Stimulated activated CD4-positive, alpha-beta T cell treated with anti-CD3 and anti-CD28 coated beads, Interleukin-1b, Interleukin-23, amount 100 ng/mL, for 1 hour (primary cell): ENCODE measurements at places on chromosomes 11 and 22.

- no peak for DNase-seq
Measured at GRCh38 chr11:95499516-95500135, 268.6 kb upstream of the SESN3 start.

- no peak for DNase-seq
Measured at GRCh38 chr11:20474882-20475517, 87.5 kb downstream of the PRMT3 start.

DNA sequence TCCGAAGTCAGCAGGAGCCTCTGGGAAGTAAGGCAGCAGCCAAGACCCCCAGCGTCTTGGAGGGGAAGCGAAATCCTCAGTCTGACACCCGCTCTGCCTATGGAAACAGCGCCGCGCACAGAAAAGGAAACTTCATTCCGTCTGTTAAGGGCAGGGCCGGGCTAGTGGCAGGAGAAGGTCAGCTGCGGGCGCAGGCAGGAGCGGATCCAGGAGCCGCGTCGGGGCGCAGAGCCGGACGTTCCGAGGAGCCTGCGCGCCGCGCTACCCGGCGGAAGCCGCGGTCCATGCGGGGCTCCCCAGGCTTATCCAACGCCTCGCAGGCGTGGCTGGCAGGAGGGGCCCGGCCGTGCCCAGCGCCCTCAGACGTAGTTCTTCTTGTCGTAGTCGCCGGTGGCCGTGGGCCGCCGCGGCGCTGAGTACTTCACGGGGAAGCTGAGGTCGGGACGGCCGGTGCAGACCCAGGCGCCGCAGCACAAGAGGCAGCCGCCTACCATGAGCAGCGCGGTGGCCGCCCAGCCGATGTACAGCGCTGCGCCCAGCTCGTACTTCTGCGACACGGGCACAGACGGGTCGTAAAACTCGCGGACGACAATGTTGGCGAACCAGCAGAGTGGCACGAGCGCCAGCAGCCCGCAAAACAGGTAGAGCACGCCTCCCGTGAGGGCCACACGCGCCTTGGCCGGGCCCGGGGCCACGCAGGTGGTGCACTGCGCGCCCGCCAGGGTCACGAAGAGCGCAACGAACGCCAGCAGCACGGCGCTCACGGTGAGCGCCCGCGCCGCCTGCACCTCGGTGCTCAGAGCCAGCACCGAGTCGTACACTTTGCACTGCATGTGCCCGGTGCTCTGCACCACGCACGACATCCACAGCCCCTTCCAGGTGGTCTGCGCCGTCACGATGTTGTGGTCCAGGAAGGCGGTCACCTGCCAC is 705 bp downstream of the CLDN5 start:
- DNase-seq: no peak

- peak; percentile 4 for DNase-seq
Measured at GRCh38 chr11:124799348-124800225, 619 bp downstream of the MSANTD2 start.

- no peak for DNase-seq
Measured at GRCh38 chr22:39482768-39483167, 19.3 kb upstream of the MIEF1 start.

DNA sequence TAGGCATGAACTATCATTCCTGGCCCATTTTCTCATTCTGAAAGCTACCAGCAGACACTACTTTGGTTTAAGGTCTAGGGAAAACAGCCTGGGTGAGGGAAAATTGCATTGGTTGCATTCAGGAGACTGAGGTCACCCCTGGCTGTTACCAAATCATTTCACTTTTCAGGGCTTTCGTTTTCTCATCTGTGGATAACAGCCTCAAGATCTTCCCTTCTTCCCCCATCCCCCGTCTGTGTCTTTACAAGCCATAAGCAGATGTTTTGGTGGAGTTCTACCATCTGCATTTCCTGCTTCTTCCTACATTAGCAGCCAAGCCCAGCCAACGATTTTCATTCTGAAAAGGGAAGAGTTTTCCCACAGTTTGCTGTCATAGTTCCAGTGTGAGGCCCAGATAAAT is 130.4 kb downstream of the HIPK3 start:
- DNase-seq: no peak

GRCh38 chr22:37187552-37187890 is 526 bp downstream of the C1QTNF6 start:
- no peak for DNase-seq

DNA sequence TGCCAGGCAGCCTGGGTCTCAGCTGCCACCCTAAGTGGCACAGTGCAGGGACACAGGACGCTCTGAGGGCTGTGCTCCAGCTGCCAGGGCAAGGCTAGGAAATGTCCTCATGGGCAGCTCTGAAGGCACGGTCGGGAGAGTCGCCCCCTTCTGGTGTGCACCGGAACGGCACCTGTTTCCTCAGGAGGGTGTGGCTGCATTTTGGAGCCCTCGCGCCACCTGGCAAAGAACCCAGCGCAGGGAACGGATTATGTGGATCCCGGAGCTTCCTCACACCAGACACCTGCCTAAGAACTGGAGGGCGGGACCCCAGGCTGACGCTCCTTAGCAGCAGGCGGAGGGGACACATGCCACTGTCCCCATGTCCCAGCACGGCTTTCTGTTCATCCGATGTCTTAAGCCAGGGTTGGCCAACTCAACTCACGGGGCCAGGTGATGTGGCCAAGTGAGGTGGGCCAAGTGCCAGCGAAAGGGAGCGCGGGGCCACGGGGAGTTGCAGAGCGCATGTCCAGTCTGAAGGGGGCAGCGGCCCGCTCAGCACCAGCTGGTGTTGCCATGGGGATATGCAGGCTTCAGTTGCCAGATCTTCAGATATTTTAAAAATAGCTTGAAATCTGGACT is 5.1 kb upstream of the SLC22A8 start:
- DNase-seq: no peak

- no peak for DNase-seq
Measured at GRCh38 chr22:49725516-49725915, 102.2 kb downstream of the BRD1 start.

GRCh38 chr11:78991681-78992080 is 417.0 kb upstream of the NARS2 start:
- DNase-seq: no peak

DNA sequence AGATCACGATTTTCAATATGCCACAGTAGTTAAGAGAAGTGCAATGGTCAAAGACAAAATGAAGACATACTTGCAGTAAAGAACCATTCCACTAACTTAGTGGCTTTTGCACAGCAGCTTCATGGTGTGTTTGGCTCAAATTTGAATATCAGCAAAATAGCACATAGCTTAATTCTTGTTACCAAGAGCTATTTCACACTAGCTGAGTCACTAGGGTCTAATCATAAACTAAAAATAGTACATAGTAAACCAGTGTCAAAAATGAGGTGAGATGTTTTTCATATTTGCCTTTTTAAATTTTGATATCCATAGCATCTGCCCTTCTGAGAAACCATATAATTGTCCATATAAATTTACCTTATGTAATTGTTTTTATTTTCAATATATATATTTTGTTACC is 325.0 kb upstream of the LUZP2 start:
- no peak for DNase-seq

GRCh38 chr11:14304601-14305000 is 54.4 kb downstream of the RRAS2 start:
- DNase-seq: no peak

DNA sequence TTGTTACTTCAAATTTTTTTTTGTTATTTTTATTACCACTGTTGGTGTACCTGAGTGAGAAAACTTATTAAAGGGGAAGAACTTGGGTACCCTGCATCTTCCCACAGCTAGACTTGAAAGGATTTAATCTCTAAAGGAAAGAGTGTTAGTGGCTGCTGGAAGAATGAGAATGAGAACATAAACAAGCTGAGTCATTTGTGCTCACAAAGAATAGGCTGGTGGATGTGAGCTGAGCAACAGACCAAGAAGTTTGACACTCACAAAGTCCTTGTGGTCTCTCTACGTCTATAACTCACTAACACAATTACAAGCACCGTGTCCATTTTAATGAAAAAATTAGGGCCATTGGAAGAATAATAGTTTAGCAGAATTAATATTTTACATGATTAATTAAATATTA is 217.6 kb upstream of the ANO5 start:
- DNase-seq: no peak

DNA sequence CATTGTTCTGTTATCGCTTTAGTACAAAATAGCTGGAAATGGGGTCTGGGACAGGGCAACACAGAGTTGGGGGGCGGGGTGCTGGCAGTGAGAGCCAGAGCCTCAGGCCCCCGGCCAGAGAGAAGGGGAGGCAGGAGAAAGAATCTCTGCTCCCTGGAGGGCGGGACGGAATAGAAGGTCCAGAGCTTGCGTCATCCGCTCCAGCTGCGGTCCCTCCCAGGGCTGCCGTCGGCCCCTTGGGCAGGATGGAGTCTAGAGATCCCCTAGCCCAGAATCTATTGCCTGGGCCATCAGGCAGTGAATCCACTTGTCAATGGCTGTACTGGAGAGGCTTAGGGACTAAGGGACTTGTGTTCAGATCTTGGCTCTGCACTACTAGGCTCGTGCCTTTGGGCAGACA is 5.0 kb downstream of the TP53I11 start:
- DNase-seq: no peak

- DNase-seq: no peak
Measured at GRCh38 chr11:40188848-40189247, 1270.6 kb downstream of the LRRC4C start.

GRCh38 chr11:115471367-115471766 is 32.8 kb downstream of the CADM1 start:
- no peak for DNase-seq

- DNase-seq: no peak
Measured at GRCh38 chr11:2892967-2893528, 7.5 kb upstream of the CDKN1C start.

- DNase-seq: no peak
Measured at GRCh38 chr11:810040-810567, 337 bp downstream of the RPLP2 start.

DNA sequence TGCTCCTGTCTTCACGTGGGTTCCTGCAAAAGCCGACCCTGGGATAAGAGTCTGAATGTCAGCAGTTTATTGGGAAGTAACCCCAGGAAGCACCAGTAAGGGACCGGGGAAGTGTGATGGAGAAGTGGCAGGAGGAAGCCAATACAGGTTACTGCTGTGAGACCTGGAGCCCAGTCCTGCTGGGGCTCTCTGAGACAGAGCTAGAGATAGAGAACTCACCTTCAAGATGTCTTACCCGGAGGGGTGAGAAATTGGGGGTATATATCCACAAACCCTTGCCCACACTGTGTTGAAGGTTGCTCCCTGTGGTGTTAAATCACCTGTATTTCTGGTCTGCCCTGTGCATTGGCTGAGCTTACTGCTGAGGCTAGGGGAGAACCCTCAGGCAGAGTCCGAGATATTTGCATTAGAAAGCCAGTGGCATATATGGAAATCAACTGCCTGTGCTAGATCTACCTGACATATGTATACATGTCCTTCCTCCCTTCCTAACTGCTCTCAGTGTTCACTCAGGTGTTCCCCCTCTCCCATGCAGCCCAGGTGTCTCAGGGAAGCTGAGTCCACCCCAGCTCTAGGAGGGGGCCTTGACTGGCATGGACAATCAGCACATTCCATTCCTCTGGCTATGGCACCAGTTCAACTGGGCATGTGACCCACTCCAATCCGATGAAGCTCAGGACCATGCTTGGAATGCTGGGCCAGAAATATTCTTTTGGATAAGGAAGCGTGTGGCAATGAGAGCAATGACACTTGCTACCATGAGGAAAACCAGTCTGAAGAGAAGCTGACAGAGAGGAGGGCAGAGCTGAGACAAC is 6.8 kb upstream of the MICAL2 start:
- no peak for DNase-seq

GRCh38 chr11:73185680-73186293 is 32.3 kb upstream of the P2RY2 start:
- no peak for DNase-seq

DNA sequence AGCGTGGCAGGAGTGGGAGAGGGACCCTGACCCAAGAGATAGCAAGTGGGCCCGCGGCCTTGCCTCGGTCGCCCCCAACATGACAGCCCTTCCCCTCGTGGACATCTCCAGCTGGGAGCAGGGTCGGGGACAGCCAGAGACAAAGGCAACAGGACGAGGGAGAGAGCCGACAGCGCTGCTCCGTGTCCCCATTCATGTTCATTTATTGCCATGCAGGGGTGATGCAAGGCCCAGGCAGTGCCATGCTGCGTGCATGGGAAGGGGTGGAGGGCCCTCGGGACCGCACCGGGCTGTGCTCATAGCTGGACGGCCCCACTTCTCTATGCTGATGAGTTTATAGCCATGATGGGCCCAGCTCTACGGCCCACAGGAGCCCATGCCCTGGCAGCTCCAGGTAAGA is 12.7 kb downstream of the MRPL23 start:
- no peak for DNase-seq

- DNase-seq: no peak
Measured at GRCh38 chr11:10725907-10726253, 25.2 kb upstream of the CTR9 start.

DNA sequence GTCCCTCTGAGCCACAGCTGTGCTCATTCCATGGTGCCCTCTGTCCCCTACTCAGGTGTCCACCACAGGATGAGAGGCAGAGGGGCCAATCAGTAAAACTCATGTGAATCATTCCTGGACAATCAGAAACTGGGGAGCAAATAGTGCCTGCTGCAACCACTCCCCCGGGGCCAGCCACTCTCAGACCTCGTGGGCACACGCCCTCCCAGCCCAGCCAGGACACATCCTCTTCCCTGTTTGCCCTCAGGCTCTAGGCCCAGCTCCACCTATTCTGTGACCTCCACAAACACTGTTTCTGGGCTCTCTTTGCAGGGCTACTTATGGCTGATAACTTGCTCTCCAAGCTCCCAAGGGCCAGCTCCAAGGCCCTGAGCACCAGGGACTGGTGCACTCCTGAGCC is 14.0 kb upstream of the KCTD14 start:
- no peak for DNase-seq

DNA sequence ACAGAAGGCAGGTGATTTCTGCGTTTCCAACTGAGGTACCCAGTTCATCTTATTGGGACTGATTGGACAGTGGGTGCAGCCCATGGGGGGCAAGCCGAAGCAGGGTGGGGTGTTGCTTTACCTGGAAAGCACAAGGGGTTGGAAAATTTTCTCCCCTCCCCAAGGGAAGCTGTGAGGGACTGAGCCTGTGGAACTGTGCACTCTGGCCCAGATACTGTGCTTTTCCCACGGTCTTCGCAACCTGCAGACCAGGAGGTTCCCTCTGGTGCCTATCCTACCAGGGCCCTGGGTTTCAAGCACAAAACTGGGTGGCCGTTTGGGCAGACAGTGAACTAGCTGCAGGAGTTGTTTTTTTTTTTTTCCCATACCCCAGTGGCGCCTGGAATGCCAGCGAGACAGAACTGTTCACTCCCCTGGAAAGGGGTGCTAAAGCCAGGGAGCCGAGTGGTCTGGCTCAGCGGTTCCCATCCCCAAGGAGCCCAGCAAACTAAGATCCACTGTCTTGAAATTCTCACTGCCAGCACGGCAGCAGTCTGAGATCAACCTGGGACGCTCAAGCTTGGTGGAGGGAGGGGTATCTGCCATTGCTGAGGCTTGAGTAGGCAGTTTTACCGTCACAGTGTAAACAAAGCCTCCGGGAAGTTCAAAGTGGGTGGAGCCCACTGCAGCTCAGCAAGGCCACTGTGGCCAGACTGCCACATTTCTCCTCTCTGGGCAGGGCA is 97.2 kb downstream of the JRKL start:
- DNase-seq: no peak

GRCh38 chr22:29813563-29813962 is 24.5 kb downstream of the ASCC2 start:
- DNase-seq: no peak
